ENCODE measurements at places on chromosomes 4 and X.

- no peak for DNase-seq
- H3K27me3 ChIP-seq: no peaks in the 10 kb centered on the region
- H3K4me3 ChIP-seq: no peak overlapping the region
- no peaks in the 10 kb centered on the region for H3K36me3 ChIP-seq
- no peaks in the 10 kb centered on the region for H3K4me1 ChIP-seq
- H3K27ac ChIP-seq: no peak overlapping the region
Observed at GRCh38 chr4:94352163-94352562, 9.5 kb upstream of the HPGDS start.

DNA sequence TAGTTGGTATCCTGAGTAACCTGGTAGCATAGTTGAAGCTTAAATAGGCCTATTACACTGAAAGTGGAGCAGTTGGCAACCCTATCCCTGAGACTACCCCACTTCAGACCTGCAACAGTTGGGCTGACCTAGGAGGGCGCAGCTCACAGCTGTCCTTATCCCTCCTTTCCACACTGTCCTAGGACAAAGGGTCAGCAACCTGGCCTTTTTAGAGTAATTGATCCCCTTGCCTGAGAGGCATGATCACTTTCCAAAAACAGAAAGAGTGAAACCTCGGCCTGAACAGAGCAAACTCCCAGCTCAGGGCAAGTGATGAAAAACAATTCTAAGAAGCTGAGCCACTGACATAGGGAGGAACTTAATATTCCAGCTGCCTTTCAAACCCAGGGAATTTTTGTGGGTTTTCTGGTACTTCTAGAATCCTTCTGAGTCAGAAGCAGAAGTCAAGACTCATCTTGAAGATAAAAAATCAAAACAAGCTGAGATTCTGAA lies 94.9 kb upstream of the MYOZ2 start:
- DNase-seq: no peak
- no peaks in the 10 kb centered on the region for H3K36me3 ChIP-seq
- H3K4me3 ChIP-seq: no peak overlapping the region

DNA sequence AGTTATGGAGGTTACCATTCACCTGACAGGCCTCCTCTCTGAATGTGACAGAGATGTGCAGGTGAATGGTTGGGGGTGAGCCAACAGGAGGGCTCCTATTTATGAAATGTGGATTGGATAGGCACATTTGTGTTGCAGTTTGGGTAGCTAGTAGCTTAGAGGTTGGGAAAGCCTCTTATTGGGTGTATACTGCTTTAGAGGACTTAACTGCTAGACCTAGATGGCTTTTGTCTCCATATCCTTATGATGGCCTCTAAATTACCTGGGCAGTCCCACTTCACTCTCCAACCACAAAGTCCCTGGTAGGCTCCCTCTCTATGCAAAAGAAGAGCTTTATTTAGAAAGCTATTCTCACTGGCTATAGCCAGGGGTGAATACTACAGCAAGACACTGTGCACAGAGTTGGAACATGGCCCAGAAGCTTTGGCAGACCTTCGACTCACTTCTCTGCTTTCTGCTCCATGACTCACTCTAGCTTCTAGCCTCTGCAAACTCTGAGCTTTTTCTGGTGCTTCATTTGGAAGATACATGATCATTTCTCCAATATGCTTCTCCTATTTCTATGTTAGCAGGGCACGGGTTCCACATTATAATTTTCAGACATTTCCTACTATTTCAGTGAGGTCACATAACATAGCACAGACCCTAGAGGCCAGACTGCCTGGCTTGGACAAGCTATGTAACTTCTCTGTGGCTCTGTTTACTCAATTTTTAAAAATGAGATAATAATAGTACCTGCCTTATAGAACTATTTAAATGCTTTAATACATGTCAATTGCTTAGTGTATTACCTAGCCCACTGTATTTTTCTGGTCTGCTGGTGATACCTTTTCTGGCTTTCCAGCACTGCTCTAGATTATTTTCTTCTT lies 6.0 kb upstream of the VGLL1 start:
- H3K4me3 ChIP-seq: no peak overlapping the region
- DNase-seq: peak; percentile 66
- no peaks in the 10 kb centered on the region for H3K36me3 ChIP-seq
- peak overlapping the region; percentile 30 for H3K27ac ChIP-seq
- H3K4me1 ChIP-seq: peaks cover 12% of the 10 kb centered on the region
- no peaks in the 10 kb centered on the region for H3K27me3 ChIP-seq

DNA sequence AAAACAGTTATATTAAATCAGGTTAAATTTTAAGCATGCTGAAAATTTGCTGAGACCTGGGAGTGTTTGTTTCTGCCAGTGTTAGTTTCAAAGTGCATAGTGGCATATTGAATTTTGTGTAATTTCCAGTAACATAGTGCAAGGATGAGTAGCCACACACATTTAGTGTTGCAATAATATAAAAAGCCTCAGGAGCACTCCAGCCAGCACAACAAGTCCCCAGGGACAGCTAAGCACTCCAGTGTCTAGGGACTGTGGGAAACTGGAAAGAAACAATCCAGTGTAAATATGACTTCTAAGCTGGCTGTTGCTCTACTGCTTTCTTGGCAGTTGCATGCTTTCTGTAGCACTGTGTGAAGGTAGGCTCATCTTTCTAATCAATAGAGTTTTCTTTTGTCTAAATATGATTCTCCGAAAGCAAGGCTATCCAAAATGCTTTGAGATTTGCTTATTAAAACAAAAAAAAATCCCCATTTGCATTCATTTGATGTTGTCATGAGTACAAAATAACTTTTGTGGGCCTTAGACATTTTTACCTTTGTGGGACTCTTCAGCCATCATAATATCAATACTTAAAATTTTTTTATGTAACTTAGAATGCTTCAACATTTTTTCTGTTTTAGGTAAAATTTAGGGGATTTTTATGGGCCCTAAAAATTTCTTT lies 24.2 kb upstream of the CXCL2 start:
- H3K4me1 ChIP-seq: peaks cover 8% of the 10 kb centered on the region
- H3K27me3 ChIP-seq: no peaks in the 10 kb centered on the region
- no peaks in the 10 kb centered on the region for H3K36me3 ChIP-seq
- no peak overlapping the region for H3K4me3 ChIP-seq

DNA sequence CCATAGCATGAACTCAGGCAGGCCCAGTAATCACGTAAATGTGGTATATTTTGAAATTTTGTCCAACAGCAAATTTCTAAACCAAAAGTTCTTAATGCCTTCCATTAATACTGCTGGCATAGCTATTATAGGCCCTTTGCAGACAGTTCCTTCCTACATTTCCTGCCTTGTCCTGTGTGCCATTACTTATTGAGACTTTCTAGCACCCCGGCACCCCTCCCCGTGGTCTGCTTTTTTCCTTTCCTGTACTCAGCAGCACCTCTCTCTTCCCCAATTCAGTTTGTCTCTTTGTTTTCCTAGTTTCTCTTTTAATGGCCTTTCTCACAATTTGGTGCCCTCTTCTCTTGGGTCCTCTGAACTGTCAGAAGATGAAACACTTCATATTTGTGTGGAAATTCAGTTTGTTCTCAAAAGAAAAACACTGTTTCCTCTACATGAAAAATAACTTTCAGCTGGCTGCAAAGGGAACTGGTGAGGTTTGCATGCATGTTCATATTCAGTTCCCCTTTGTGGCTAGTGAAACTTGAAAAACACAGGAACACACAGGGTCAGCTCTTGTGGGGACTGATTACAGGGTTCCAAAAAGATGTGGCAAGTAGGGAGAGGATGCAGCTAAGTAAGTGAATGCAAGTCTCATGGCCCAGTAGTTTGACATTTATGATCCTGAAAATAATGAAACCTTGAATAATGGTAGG lies 17.1 kb downstream of the GPR34 start:
- H3K36me3 ChIP-seq: no peaks in the 10 kb centered on the region
- H3K27ac ChIP-seq: peak overlapping the region; percentile 33
- no peaks in the 10 kb centered on the region for H3K4me1 ChIP-seq
- no peak for DNase-seq
- H3K27me3 ChIP-seq: no peaks in the 10 kb centered on the region

- H3K4me3 ChIP-seq: peak within 1 kb of the TSS; percentile 47
- H3K27me3 ChIP-seq: peaks cover 6% of the 10 kb centered on the region
- DNase-seq: no peak
- no peaks in the 10 kb centered on the region for H3K4me1 ChIP-seq
Observed at GRCh38 chr4:42152507-42153504, at the start of gene BEND4. Gene BEND4 (minus strand): TSS chr4:42152655. CDS start chr4:42152143, 512 bp downstream.

- H3K27me3 ChIP-seq: no peaks in the 10 kb centered on the region
- H3K4me1 ChIP-seq: no peaks in the 10 kb centered on the region
- DNase-seq: peak; percentile 84
- H3K4me3 ChIP-seq: no peak overlapping the region
- no peaks in the 10 kb centered on the region for H3K36me3 ChIP-seq
Observed at GRCh38 chr4:74133786-74134499, 24.0 kb upstream of the MTHFD2L start.

DNA sequence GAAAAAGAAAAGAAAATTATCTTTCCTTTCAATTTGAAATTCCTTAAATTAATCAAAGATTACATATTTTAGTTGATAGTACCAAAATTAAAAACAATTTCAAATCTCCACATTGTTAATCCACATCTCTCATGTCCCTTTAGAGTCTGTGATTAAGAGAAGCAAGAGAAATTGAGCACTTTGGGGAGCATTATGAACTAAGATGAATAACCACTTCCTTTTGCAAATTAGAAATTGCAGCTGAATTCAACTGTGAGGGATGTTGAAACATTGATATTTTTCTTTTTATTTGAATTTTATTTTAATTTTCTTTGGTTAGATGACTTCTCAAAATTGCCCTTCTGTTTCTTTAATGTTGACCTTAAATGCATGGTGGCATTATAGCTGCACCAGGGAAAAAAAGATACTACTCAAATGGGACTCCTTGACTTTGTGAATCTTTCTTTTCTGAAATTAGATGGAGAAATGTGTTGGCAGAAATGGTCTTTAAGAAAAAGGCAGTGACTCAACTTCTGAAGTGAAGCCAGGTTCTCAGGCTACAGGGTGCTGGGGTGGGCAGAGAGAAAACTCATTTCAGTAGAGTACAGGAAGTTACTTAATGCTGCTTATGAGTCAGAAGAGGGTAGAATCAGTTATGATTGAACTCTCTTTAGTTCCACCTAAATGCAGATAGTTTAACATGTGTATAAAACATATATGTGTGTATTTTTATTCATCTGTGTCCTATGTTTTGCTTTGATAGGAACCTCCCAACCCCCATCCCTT lies 92.0 kb upstream of the TNIP3 start:
- H3K4me3 ChIP-seq: no peak overlapping the region
- H3K27ac ChIP-seq: no peak overlapping the region
- no peaks in the 10 kb centered on the region for H3K36me3 ChIP-seq
- H3K27me3 ChIP-seq: no peaks in the 10 kb centered on the region
- no peak for DNase-seq

DNA sequence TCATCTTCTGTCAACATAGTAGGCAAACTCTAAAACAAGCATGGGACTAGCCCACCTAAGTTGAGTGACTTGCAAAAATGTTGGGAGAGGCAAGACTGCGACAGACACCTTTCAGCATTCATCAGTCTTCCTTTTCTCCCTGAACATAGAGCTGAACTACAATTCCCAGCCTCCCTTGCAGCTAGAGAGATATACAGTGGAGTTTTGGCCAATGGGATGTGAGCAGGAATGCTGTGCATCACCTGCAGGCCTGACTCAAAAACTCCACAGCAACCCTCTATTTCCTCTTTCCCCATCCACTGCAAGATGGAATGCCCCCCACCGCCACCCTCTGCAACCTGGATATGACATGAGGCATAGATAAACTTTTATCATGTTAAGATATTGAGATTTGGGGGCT lies 66.5 kb downstream of the PDHA1 start:
- H3K4me1 ChIP-seq: no peaks in the 10 kb centered on the region
- no peak overlapping the region for H3K27ac ChIP-seq
- no peak for DNase-seq
- H3K27me3 ChIP-seq: no peaks in the 10 kb centered on the region

GRCh38 chr4:82721819-82722423 lies 76.7 kb downstream of the SCD5 start:
- H3K4me3 ChIP-seq: no peak overlapping the region
- no peaks in the 10 kb centered on the region for H3K36me3 ChIP-seq
- no peak overlapping the region for H3K27ac ChIP-seq
- DNase-seq: no peak
- H3K27me3 ChIP-seq: no peaks in the 10 kb centered on the region

DNA sequence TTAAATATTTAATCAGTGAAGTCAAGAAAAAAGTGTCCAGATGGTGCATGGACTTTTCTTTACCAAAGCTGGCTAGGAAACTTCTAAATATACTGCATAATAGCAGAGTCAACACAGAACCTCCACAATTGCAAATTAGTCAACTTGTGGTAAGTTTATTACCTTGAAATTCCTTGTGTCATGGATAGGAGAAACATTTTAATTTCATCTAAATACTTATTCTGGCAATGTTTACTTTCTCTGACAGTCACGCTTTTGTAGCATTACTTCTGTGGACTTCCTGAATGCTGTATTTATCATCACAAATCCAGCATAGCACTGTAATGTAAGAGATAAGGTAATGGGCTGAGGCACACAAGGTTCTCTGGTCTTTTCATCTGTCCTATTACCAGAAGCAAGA lies 2266.1 kb downstream of the PCDH7 start:
- no peaks in the 10 kb centered on the region for H3K4me1 ChIP-seq
- no peaks in the 10 kb centered on the region for H3K27me3 ChIP-seq
- H3K27ac ChIP-seq: no peak overlapping the region
- H3K4me3 ChIP-seq: no peak overlapping the region

DNA sequence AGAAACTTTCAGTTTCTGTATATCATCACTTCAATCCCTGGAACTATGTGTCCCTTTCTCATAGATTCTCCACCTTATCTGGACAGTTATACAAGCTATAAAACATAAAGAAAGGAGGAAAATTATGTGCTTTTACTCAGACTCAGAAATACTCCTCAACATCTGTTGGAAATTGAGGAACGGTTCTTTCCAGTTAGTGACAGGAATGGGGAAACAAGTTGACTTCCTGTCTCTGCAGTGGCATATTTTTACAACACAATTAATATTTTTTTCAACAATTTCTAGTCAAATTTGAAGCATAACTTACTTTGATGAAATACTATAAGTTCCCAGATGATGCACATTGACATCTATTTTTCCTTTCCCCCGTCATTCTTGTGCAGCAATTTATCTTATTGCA lies 27.9 kb downstream of the ABHD18 start:
- H3K36me3 ChIP-seq: peaks cover 21% of the 10 kb centered on the region
- H3K27me3 ChIP-seq: no peaks in the 10 kb centered on the region
- no peaks in the 10 kb centered on the region for H3K4me1 ChIP-seq
- H3K27ac ChIP-seq: no peak overlapping the region

GRCh38 chr4:78624048-78624447 lies 72.5 kb downstream of the ANXA3 start:
- DNase-seq: no peak
- no peak overlapping the region for H3K27ac ChIP-seq
- H3K4me3 ChIP-seq: no peak overlapping the region

- H3K27ac ChIP-seq: peak overlapping the region; percentile 85
- H3K4me1 ChIP-seq: peaks cover 22% of the 10 kb centered on the region
Observed at GRCh38 chrX:150504397-150505182, 63.8 kb upstream of the MTM1 start.

GRCh38 chr4:94530073-94530472 lies 78.3 kb downstream of the PDLIM5 start:
- H3K4me1 ChIP-seq: peaks cover 57% of the 10 kb centered on the region
- H3K27ac ChIP-seq: peak overlapping the region; percentile 75
- no peaks in the 10 kb centered on the region for H3K27me3 ChIP-seq
- no peak overlapping the region for H3K4me3 ChIP-seq
- H3K36me3 ChIP-seq: no peaks in the 10 kb centered on the region
- DNase-seq: no peak

- no peaks in the 10 kb centered on the region for H3K27me3 ChIP-seq
- H3K4me1 ChIP-seq: no peaks in the 10 kb centered on the region
- no peak overlapping the region for H3K4me3 ChIP-seq
Observed at GRCh38 chr4:126965877-126966276, 666.9 kb upstream of the INTU start.

Measured in tibial artery (tissue), 4 donors.